ENCODE measurements at places on chromosomes 12 and 14.

DNA sequence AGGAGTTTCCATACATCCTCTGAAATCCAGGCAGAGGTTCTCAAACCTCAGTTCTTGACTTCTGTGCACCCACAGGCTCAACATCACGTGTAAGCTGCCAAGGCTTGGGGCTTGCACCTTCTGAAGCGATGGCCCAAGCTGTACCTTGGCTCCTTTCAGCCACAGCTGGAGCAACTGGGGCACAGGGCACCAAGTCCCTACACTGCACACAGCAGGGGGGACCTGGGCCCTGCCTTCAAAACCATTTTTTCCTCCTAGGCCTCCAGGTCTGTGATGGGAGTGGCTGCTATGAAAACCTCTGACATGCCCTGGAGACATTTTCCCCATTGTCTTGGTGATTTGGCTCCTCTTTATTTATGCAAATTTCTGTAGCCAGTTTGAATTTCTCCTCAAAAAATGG is 10.6 kb downstream of the AREL1 start:
- DNase-seq: no peak

DNA sequence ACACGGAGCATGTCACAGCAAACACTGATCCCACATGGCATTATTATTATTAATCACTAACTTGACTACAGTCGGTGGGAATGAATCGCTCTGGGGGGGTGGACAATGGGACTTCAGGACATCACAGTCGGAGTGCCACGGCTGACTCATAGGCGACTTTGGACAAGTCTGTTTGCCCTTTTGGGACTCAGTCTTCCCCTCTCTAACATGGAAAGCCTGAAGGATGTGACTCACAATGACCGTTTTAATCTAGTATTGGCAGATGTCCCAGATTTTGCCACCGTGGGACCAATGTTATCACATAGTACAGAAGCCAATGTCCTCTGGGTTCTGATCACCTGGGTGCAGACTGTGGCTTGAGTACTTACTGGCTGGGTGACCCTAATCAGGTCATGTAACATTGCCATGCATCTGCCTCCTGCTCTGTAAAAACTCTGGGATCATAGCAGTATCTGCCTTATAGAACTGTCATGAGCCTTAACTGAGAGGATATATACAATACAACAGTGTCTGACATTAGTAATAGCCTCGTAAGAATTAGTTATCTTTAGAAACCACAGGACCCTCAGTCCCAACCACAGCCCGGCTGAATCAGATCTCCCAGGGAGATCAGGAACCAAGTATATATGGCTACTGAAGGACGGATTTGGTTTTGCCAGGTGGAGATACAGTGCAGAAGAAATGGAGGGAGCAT is 362.6 kb downstream of the BCL11B start:
- DNase-seq: no peak

DNA sequence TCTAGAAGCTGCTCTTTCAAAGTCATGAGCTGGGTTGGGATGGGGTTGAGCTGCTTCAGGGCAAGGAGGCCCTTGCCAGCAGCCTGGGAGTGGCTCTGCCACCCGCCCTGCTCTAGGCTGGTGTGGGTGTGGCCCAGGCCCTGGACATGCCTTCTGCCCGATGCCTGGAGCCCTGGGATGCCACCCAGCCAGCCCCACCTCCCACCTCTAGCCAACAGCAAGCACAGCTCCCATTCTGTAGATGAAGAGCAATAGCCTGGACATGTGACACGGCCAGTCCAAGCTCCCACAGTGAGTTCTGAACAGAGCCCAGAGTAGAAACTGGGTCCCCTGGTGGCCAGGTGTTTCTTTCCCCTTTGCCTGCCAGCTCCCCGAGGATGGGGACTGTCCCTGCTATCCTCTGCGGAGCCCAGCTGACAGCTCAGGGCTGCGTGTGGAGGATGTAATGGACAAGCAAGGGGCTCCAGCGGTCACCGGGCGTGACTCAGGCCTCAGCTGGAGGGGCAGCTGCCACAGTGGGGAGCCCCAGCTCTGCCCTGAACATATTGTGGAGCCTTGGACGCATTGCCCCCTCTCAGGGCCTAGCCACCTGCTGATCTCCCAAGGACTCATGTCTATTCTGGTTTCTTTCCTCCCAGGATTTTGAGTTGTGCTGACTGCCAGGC is 165.2 kb downstream of the TSPAN9 start:
- DNase-seq: no peak

DNA sequence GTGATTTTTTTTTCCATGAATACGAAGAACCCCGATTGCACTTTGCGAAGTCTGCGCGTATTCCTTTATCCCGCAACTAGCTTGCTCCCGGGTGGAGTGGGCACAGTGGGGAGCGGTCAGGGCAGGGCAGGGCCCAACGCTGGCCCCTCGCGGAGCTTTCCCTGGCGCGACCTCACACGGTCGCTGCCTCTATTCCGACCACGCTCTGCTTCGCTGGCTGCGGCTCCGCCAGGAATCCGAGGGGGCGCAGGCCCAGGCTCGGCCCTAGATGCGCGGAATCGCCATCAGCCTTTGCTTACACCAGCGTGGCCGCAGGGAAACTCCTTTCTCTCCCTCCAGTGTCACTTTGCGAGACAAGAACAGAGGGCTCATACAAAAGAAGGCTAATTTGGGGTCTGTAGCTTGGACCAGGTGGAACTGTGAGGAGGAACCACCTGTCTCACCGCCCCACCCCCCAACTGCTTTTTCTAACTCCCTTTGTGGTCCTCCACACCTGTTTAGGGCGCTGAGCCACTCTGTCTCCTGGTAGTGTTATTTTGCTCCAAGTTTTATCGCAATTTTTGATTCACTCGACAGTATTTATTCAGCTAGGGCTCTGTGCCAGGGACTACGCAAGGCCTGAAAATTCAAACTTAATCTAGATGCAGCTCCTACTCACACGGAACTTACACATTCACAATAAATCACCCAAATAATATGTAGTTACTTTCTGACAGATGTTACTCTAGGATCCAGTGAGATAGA is 3.1 kb upstream of the NKX2-1 start:
- no peak for DNase-seq

- no peak for DNase-seq
Observed at GRCh38 chr12:47419497-47419896, 286.3 kb downstream of the RPAP3 start.

DNA sequence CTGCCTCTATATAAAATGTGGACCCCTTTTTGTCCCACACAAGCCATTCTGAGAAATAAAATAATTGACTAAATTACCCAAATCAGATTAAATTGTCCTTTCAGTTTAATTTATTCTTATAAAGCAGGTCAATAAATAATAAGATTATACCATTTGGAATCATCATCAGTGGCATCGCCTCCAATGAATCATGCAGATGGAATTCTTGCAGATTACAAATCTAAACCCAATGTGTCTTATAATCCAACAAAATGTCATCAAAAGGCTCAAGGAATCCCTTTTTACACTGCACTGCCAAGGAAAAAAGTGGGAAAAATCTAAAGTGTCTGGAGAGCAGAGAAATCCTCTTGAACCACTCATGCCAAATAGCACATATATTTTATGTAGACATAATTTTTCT is 138.2 kb upstream of the TSPAN8 start:
- no peak for DNase-seq

GRCh38 chr12:119692410-119692809 is 24.5 kb downstream of the PRKAB1 start:
- DNase-seq: no peak

- peak; percentile 82 for DNase-seq
Observed at GRCh38 chr14:50000380-50001150, 107.7 kb downstream of the ARF6 start.

DNA sequence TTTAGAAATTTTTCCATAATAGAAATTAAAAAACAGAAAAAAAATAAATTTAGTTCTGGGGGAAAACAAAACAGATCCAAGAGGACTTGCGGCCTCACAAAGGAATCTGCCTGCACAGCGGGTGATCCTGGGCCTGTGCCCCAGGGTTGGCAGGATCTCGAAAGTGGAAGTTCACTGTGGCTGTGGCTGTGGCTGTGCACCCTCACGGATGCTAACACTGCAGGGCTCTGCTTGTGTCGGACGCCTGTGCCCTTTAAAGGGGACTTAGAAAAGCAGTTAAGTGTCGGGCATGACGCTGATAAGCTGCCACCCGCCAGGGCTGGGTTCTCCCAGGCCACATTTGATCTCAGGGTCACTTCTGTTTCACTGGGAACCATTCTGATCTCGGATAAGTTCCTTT is 209.1 kb downstream of the TTC7B start:
- DNase-seq: no peak

- DNase-seq: no peak
Observed at GRCh38 chr14:75854111-75854799, 127.5 kb downstream of the TGFB3 start.

- no peak for DNase-seq
Observed at GRCh38 chr14:100083706-100084105, 18.5 kb downstream of the EVL start.

- no peak for DNase-seq
Observed at GRCh38 chr12:124844411-124845397, 19.0 kb downstream of the SCARB1 start.

DNA sequence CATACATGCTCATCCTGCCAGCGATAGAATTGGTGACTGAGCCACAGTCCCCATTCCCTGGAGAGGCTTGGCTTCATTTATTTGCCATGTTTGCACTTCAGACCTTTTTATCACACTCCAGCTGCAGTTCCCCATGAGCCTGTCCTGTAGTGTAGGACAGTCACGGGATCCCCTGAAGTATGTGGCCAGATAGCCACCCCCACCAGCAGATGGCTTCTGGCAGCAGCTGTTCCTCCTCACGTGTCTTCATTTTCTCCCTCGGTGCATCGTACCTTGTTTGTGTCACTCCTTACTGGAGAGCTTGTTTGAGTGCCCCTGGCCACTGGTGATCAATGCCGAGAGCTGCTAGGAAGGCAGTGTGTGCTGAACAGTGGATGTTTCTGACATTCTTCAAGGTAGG is 40.2 kb downstream of the UBE3B start:
- no peak for DNase-seq

GRCh38 chr12:107450541-107450940 is 235.1 kb upstream of the PWP1 start:
- DNase-seq: no peak

All from stimulated activated CD8-positive, alpha-beta memory T cell treated with anti-CD3 and anti-CD28 coated beads, Interleukin-15, amount 100 ng/mL, for 48 hours (primary cell).